Keratinocyte (primary cell): ENCODE measurements at places on chromosomes 6 and 20. TPM values are rescaled to one million over a fixed set of nuclear protein-coding genes. Genes with fewer than 3 reads are reported as not detected.

MACROD2 gene
- 0.49 to 0.71 TPM (median 0.52 TPM) in 3 replicates for polyA plus RNA-seq

SLC12A5 gene
- polyA plus RNA-seq = 0.42 to 1.0 TPM in 2 of 3 replicates, not detected in the other

PNLDC1 gene
- polyA plus RNA-seq = 0.05 to 0.14 TPM (median 0.12 TPM) in 3 replicates

HLA-DMA gene
- polyA plus RNA-seq = 1.9 to 4.5 TPM (median 2.6 TPM) in 3 replicates

PSMB1 gene
- 339 to 438 TPM (median 430 TPM) in 3 replicates for polyA plus RNA-seq

BPIFA3 gene
- not detected in 3 replicates for polyA plus RNA-seq

DBNDD2 gene
- 33.8 to 42.3 TPM (median 37.4 TPM) in 3 replicates for polyA plus RNA-seq

SAMD3 gene
- 2.9 to 7.0 TPM (median 5.4 TPM) in 3 replicates for polyA plus RNA-seq

IPCEF1 gene
- polyA plus RNA-seq = 0.03 to 0.26 TPM (median 0.21 TPM) in 3 replicates
